Astrocyte (in vitro differentiated cells and primary cell): ENCODE measurements at places on chromosomes 3 and 15. TPM values are rescaled to one million over a fixed set of nuclear protein-coding genes. Genes with fewer than 3 reads are reported as not detected.

DNA sequence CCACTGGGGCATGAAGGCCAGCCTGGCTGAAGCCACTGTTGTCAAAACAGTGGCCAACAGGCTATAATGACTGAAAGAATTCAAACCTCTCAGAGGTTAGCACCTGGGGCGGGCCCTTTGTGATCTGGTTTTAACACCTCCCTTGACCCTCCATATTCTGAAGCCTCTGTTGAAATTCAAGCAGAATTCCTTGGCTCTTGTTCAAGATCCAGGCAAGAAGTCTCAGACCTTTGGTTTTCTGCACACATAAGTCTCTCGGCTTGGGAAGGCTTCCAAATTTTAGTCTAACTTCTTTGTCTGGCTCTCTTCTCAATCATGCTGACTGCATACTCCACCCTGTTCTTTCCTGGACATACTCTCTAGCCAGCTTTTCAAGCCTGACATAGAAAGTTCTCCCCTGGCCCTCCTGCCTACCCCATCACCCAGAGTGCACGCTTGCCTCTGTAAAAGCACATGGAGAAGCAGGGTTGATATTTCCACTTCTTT, 144.5 kb downstream of the PDZRN3 start:
- H3K36me3 ChIP-seq, result no peaks in the 10 kb centered on the region
- no peak overlapping the region for H3K4me3 ChIP-seq
- no peak for DNase-seq
- no peaks in the 10 kb centered on the region for H3K27me3 ChIP-seq
- peaks cover 4% of the 10 kb centered on the region for H3K4me1 ChIP-seq
- no peak overlapping the region for H3K27ac ChIP-seq

GRCh38 chr3:62135741-62136140, 237.6 kb downstream of the FEZF2 start:
- no peak for DNase-seq
- no peaks in the 10 kb centered on the region for H3K27me3 ChIP-seq
- H3K36me3 ChIP-seq, result no peaks in the 10 kb centered on the region

DNA sequence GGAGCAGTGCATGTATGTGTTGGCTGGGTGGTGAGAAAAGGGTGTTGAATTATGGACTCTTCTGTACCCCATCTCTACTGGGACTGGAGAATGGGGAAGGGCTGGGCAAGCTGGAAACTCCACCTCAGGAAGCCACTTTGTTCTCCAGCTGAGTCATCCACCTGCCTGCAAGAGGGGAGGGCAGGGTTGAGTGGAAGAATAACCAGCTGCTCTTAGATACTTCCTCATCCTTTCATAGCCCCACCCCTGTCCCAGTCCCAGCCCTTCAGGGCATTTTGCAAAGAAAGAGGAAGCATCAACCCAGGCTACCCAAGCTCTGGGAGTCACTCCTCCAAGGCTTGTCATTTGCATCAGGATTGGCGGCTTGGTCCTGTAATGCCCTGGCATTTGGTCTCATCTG, 33.1 kb downstream of the RAB11A start:
- no peak for DNase-seq
- H3K4me1 ChIP-seq, result peaks cover 5% of the 10 kb centered on the region
- no peak overlapping the region for H3K4me3 ChIP-seq
- H3K27ac ChIP-seq, result no peak overlapping the region
- peaks cover 22% of the 10 kb centered on the region for H3K36me3 ChIP-seq

DNA sequence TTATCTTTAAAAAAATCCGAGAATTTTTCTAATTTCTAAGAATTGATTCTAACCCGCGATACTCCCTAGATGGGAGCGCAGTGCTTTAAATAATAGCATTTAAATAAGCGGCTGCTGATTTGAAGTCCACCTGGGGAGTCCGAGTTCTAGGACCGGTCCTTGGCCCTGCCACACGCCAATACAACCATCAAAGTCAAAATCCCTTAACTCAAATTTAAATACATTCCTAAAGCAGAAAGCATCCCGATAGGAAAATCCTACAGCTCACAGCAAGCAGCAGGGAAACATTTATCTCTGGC, 508 bp upstream of the ECT2 start:
- peak overlapping the region; percentile 99 for H3K27ac ChIP-seq
- no peaks in the 10 kb centered on the region for H3K36me3 ChIP-seq
- DNase-seq, result no peak
- H3K4me3 ChIP-seq, result peak overlapping the region; percentile 84
- peaks cover 26% of the 10 kb centered on the region for H3K4me1 ChIP-seq

PHLDB2 gene
- total RNA-seq, result 170 and 171 TPM in 2 replicates

TEX264 gene
- total RNA-seq, result 28.2 and 29.0 TPM in 2 replicates

SLCO2A1 gene
- 2.1 and 2.2 TPM in 2 replicates for total RNA-seq
